Fibroblast of gingiva (primary cell): ENCODE measurements at places on chromosomes 5 and 9.

- no peak for DNase-seq
Measured at GRCh38 chr9:6870650-6871477, 113.1 kb downstream of the KDM4C start.

DNA sequence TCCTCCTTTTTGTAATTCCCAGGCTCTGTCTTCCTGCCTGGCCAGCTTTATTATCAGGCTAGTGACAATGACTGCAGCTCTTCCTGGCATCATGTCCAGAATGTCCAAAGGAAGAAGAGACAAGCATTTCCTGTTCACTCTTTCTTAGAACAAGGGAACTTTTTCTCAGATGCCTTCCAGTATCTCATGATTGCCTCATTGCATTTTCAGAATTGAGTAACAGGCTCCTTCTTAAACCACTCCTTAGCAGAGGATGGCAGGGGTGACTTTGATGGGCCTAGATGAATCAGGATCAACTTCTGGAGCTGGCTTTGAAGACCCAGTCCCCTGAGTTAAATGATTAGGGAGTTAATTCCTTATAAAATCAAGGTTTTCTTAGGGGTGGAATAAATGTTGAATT is 92.9 kb upstream of the RASGRF2 start:
- peak; percentile 48 for DNase-seq

GRCh38 chr5:125390326-125390725 is 643.9 kb upstream of the ZNF608 start:
- DNase-seq: no peak

DNA sequence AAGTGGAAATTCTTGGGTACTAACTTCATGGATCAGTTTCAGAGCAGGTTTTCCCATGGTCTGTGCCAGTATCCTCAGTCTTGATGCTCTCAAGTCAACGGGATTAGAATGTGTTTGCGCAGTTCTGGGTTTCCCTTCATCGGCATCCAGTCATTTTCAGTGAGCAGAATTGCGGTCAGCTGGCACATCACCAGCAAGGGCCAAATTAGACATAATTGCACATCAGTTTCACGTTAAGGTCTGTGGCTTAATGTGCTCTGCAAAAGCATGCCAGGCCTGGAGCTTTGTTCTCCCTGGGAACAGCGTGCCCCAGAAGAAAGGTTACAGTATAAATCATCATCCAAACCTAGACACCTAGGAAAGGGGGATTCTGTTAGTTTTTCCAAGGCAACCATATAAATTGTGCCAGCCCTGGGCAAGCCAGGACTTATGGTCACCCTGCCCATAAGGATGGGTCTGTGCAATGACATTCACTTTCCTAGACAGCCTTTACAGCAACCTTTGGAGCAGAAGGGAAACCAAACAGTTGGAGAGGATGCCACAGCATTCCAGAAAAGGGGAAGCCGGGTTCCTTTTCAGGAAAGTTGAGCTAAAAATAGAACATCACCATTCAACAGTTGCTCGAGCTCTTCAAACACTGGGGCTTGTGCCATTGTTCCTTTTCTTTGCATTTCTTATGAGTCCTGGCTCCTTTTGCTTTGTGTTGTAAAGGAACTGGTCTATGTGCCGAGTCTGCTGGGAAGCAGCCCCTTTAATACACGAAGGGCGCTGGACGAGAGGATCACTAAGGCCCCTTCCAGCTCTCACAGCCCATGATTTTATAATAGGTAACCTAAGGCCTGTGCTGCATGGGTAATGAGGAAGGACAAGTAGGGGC is 23.1 kb downstream of the IQGAP2 start:
- DNase-seq: no peak

DNA sequence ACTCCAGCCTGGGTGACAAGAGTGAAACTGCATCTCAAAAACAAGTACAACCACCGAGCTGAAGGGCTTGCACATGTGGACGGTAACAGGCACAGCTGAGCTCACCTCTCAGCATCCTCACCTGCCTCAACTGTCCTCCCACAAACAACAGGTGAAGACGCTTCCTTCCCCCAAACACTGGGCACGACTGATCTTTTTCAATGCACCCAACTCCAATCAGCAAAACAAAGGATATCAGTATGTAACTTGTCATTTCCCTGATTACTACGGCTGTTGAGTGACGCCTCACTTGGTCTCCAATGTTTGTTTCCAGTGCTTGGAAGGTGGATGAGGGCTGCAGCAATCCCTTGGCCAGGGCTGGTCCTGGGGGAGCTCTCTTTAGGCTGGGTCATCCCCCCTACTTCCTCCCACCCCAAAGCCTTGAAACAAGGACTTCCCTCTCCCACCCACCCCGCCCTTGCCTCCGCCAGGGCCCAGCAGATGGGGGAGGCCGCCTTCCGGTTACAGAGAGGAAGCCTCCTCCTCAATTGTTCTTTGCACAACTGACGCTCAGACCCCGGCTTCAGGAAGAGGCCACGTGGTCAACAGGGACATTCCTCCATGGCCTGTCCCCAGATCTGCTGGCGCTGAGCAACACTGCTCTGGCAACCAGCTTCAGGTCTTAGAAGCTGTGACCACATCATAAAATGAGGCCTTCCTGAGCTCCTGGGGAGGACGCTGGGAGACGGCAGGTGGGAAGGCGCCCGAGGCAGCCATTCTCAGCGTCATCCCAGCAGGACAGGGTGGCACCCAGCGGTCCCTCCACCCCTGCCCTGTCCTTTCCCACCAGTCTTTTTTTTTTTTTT is 5.9 kb downstream of the FAM78A start:
- no peak for DNase-seq

DNA sequence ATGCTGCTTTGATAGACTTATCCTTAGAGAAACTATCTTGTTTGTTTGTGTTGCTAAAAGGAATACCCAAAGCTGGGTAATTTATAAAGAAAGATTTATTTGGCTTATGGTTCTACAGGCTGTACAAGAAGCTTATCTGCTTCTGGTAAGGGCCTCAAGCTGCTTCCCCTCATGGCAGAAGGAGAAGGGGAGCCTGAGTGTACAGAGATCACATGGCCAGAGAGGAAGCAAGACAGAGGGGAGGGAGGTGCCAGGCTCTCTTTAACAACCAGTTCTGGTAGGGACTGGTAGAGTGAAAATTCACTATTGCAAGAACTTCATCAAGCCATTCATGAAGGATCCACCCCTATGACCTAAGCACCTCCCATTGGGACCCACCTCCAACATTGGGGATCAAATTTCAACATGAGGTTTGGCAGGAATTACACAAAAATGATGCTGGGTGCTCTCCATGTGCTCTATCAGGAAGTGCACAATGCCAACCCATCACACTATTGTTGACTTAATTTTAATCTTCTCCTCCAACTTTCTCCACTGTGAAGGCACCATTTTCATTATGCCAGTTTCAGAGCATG is 115.1 kb upstream of the SHB start:
- DNase-seq: no peak

DNA sequence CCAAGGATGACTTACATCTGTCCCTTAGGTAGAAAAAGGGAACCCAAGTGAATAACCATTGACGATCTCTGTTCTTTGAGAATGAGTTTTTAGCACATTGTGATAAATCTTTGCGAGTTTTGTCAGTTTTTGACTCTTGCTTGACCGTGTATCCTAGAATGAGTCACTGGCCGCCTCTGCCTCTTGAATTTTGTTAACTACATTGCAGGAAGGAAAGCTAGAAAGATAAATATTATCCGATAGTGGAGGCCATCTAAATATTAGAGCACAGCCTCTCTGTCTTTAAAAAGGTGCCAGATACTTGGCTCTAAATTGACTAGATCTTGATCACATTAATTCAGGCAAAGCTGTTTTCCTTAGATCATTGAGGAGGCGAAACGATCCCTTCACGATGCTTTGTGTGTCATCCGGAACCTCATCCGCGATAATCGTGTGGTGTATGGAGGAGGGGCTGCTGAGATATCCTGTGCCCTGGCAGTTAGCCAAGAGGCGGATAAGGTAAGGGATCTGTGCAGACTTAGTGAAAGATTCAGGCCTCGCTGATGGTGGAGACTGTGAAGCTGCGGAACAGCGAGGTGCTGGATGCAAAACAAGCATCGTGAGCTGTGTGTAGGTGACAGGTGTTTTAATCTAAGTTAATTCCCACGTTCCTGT is 12.2 kb downstream of the CCT5 start:
- DNase-seq: no peak

DNA sequence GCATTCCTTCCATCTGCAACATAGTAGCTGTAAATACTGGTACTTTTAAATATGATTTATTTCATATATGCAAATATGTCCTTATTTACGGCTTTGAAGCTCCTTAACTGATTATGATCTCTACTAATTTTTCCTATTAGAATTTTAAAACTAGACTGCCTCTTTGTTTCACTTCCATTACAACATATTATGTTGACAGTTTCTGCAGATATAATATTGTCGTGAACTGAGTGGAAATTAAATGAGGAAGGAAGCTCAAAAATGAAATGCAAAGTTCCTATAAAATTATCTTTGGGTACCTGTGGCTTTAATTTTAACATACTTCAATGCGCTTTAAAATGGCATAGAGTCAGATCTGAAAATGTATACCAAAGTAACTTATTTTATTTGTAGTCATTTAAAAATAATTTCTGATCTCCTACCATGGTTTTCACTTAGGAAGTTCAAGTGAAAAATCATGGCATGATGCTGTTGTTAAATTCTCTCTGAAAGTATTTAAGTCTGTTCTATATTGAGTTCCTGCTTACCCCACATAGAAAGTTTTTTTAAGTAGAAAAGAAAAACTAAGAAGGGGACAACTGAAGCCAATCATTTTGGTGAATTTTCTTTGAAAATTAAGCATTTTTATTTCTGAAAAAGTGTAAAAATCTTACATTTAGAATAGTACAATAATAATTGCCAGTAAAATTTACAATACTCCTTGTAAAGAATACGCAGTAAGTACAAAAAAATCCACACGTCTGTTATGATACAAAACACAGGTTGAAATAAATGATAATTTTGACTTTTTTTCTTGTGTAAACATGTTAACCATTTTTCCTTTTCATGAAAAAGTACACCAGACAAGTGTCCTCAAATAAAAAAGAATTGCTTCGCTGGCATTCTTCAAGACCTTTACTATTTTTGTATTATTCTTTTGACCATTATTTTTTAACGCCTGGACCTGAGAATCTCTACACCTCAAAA is 2.6 kb downstream of the FOXD1 start:
- no peak for DNase-seq

- DNase-seq: no peak
Measured at GRCh38 chr5:161751265-161751664, 65.7 kb downstream of the GABRA6 start.

GRCh38 chr5:93608855-93609254 is 25.8 kb downstream of the NR2F1 start:
- no peak for DNase-seq

DNA sequence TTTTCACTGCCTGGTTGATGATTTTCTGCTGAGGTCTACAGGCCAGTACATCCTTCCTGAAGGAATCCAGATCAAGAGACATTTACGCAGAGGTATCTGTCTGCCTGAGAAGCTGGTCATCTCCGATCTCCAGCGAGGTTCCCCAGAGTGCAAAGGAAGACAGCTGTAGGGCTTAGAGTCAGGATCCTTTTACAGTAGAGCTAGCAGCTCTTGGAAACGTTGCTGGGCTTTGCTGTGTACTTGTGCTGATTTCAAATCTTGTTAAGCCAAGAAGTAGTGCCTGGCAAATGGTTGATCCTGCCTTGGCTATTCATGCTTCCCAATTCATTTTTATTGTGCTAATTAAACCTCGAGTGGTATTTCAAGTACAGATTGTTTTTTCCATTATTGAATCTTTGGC is 48.9 kb downstream of the NTRK2 start:
- no peak for DNase-seq

- DNase-seq: no peak
Measured at GRCh38 chr9:100698945-100699344, 121.1 kb downstream of the CAVIN4 start.

GRCh38 chr9:132509928-132510874 is 72.2 kb upstream of the BARHL1 start:
- no peak for DNase-seq

GRCh38 chr9:132409828-132410528 is at the start of gene CFAP77:
TSS of gene CFAP77 (plus strand) at chr9:132410211. CDS start at chr9:132410272, 61 bp downstream.
- DNase-seq: peak; percentile 49

DNA sequence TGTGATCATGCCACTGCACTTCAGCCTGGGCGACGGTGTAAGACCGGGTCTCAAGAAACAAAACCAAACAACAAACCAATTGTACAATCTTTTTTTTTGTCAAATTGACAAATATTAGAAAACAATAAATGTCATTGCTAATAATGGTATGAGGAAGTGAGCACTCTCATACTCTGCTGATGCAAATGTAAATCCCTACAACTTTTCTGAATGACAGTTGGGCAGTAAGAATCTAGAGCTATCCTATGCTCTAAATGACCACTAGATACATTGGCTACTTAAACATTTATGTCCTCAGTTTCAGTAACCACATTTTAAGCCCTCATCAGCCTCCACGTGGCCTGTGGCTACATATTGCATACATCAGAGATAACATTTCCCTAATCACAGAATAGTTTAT is 256.2 kb downstream of the FER start:
- no peak for DNase-seq

DNA sequence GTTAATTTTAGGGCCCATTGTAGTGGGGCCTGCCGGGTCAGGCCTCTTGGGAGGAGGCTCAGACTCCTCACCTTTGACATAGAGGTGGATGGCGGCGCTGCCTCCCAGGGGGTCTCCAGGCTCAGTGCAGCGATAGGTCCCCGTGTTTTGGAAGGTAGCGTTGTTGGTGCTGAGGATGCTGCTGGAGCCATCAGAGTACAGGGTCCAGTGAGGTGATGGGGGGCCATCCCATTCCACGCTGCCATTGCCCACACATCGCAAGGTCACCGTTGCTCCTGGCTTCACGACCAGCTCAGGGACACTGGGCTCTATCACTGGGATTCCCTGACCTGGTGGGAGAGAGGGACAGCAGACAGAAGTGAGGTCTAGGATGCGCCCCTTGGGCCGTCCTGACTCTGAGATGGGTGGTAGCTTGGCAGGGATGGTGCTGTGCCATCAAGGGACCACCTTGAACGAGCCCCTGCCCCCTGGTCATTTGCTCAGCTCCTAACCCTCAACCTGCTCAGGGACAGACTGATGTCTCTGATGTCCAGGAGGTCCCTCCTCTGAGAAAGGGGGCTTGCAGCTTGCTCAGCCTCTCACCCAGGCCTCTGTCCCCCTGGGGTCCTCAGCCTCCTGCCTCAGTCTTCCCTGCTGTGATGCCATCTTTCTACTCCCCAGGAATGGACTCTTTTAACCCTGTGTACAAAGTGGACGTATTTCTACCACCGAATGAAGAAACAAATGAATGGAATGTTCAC is 5.5 kb downstream of the CSF1R start:
- DNase-seq: no peak

GRCh38 chr5:148739524-148739923 is 85.2 kb upstream of the HTR4 start:
- peak; percentile 71 for DNase-seq

GRCh38 chr9:37464006-37464405 is 1.2 kb downstream of the ZBTB5 start:
- DNase-seq: no peak

GRCh38 chr5:59218424-59219045 is 635.7 kb downstream of the RAB3C start:
- no peak for DNase-seq

- DNase-seq: peak; percentile 52
Measured at GRCh38 chr5:37889612-37890317, 49.9 kb upstream of the GDNF start.

GRCh38 chr5:139167952-139168720 is 30.0 kb downstream of the SIL1 start:
- DNase-seq: no peak
